ENCODE measurements at places on chromosomes 16 and 17. TPM values are rescaled to one million over a fixed set of nuclear protein-coding genes. Genes with fewer than 3 reads are reported as not detected.
A peak's percentile ranks its signal among the peaks of the same experiment; 100 is the strongest.

- no peaks in the 10 kb centered on the region for H3K4me1 ChIP-seq
- no peak overlapping the region for H3K4me3 ChIP-seq
- no peak overlapping the region for H3K27ac ChIP-seq
These were observed 79.0 kb upstream of the CDH11 start for GRCh38 chr16:65200857-65201256.

DNA sequence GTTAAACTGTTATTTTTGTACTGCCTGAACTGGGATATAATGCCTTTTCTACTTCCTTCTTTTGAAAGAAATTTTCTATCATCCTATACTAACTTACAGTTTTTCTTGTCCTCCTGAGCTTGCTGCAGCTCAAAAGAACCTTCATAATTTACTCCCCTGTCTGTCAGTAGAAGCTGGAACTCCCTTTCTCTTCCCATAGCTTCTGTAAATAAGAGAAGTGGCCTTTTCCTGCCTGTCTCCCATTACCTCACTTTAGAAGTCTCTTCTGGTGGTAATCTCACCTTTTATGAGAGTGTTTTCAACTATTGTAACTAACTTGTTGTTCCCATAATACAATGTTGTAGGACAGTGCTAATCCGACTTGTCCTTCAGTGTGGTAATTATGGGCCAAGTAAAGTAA is 246.7 kb upstream of the TBX2 start:
- DNase-seq: no peak
- peak overlapping the region; percentile 34 for H3K27ac ChIP-seq
- peaks cover 61% of the 10 kb centered on the region for H3K4me1 ChIP-seq
- H3K36me3 ChIP-seq: no peaks in the 10 kb centered on the region
- peaks cover 1% of the 10 kb centered on the region for H3K27me3 ChIP-seq

DNA sequence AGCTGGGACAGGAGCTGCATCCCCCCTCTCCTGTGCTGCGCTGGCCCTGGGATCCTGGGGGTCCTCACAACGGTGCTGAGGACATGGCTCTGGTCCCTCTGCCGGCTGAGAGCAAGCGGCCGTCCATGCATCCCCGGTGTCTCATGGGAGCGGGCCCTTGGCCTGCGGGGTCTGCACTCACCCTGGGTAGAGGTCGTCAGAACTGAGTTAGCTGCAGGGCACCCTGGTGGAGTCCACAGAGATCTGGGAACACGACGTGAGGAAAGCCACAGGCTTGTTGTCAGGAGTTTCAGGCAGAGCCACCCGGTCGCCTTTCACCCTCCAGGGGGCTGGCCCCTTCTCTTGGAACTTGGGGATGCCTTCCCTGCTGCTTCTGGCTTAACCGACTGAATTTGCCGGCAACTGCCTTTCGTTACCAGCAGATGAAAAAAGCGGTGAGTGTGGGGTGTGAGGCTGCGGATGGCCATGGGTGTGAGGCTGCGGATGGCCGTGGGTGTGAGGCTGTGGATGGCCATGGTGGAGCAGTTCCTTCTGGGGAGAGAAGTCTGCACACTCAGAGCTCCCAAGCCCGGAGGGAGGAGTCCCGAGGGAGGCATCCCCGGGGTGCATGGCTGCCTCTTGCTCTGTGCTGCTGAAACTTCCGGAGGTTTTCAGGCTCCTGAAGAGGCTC is 81.7 kb downstream of the LMF1 start:
- no peaks in the 10 kb centered on the region for H3K4me1 ChIP-seq
- DNase-seq: no peak
- peaks cover 7% of the 10 kb centered on the region for H3K27me3 ChIP-seq
- no peak overlapping the region for H3K27ac ChIP-seq
- no peak overlapping the region for H3K4me3 ChIP-seq

- H3K27ac ChIP-seq: no peak overlapping the region
- H3K27me3 ChIP-seq: peaks cover 9% of the 10 kb centered on the region
- H3K4me1 ChIP-seq: peaks cover 8% of the 10 kb centered on the region
These were observed 57.7 kb upstream of the RPL38 start for GRCh38 chr17:74145756-74146155.

DNA sequence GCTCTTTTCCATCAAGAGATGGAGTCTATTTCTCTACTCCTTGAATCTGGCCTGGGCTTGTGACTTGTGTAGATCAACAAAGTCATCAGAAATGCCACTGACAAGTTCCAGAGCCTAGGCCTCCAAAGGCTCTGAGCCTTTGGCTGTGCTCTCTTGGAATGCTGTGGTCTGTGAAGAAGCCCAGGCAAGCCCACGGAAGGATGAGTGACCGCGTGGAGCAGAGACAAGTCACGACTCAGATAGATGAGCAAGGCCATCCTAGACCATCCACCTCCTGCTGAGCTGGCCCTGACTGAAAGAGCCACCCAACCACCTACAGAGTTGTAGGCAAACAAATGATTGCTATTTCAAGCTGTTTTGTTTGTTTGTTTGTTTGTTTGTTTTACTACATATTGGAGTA is 11.6 kb upstream of the ICAM2 start:
- H3K4me3 ChIP-seq: no peak overlapping the region
- no peaks in the 10 kb centered on the region for H3K4me1 ChIP-seq
- no peaks in the 10 kb centered on the region for H3K36me3 ChIP-seq
- no peak overlapping the region for H3K27ac ChIP-seq
- no peaks in the 10 kb centered on the region for H3K27me3 ChIP-seq

- peaks cover 10% of the 10 kb centered on the region for H3K4me1 ChIP-seq
- H3K36me3 ChIP-seq: no peaks in the 10 kb centered on the region
- H3K4me3 ChIP-seq: no peak overlapping the region
- H3K27ac ChIP-seq: peak overlapping the region; percentile 33
These were observed 57.1 kb downstream of the SCNN1B start for GRCh38 chr16:23359092-23359760.

The ASB16 gene
- total RNA-seq: not detected

The CRYM gene
- 3.7 TPM for total RNA-seq

GRCh38 chr16:69476920-69477443 is 52.6 kb downstream of the CYB5B start:
- H3K36me3 ChIP-seq: no peaks in the 10 kb centered on the region
- peaks cover 2% of the 10 kb centered on the region for H3K27me3 ChIP-seq
- no peak overlapping the region for H3K27ac ChIP-seq
- no peak for DNase-seq
- peaks cover 18% of the 10 kb centered on the region for H3K4me1 ChIP-seq
- no peak overlapping the region for H3K4me3 ChIP-seq

- H3K4me1 ChIP-seq: no peaks in the 10 kb centered on the region
- H3K27ac ChIP-seq: no peak overlapping the region
- no peak overlapping the region for H3K4me3 ChIP-seq
- DNase-seq: no peak
These were observed 339.4 kb downstream of the CDH11 start for GRCh38 chr16:64782484-64782883.

DNA sequence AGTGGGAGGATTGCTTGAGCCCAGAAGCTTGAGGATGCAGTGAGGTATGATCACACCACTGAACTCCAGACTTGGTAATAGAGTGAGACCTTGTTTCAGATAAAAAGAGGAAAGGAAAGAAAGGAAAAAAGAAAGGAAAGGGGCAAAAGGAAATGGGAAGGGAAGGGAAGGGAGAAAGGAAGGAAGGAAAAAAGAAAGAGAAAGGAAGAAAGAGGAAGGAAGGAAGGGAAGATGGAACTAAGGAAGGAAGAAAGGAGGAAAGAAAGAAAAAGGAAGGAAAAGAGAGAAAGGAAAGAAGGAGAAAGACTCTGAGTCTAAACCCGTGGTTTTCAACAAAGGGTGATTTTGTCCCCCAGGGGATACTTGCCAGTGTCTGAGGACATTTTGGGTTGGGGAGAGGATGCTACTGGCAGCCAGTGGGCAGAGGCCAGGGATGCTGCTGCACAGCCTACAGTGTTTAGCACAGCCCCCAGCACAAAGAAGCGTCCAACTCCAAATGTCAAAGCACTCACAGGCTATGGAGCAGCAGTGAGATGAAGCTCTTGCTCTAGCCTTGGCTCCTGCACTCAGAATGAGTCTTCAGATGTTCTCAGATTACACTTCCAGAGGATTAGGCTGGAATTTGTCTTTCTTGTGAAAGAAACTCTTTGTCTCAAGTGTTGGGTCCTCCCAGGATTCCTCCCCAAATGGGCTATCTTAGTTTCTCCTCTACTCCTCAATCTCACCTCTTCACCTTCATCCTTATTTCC is 64.2 kb downstream of the BMERB1 start:
- peaks cover 3% of the 10 kb centered on the region for H3K4me1 ChIP-seq
- peaks cover 10% of the 10 kb centered on the region for H3K36me3 ChIP-seq
- no peak for DNase-seq
- H3K27ac ChIP-seq: peak overlapping the region; percentile 72
- H3K27me3 ChIP-seq: peaks cover 2% of the 10 kb centered on the region

- no peak for DNase-seq
- peaks cover 13% of the 10 kb centered on the region for H3K27me3 ChIP-seq
- peaks cover 4% of the 10 kb centered on the region for H3K36me3 ChIP-seq
- H3K27ac ChIP-seq: no peak overlapping the region
- no peak overlapping the region for H3K4me3 ChIP-seq
- H3K4me1 ChIP-seq: peaks cover 4% of the 10 kb centered on the region
These were observed 3.1 kb downstream of the ALOX15B start for GRCh38 chr17:8041979-8042378.

- peak overlapping the region; percentile 48 for H3K27ac ChIP-seq
- H3K4me3 ChIP-seq: no peak overlapping the region
- H3K27me3 ChIP-seq: peaks cover 18% of the 10 kb centered on the region
These were observed 3.4 kb upstream of the NAT9 start for GRCh38 chr17:74779501-74779900.

GRCh38 chr17:8320990-8321389 is 10.9 kb downstream of the ARHGEF15 start:
- peak overlapping the region; percentile 57 for H3K4me3 ChIP-seq
- no peak overlapping the region for H3K27ac ChIP-seq
- DNase-seq: no peak
- H3K36me3 ChIP-seq: peaks cover 44% of the 10 kb centered on the region
- H3K27me3 ChIP-seq: peaks cover 9% of the 10 kb centered on the region
- H3K4me1 ChIP-seq: peaks cover 27% of the 10 kb centered on the region

GRCh38 chr17:29616300-29617048 is 6.2 kb downstream of the CORO6 start:
- DNase-seq: no peak
- peak overlapping the region; percentile 74 for H3K4me3 ChIP-seq
- H3K27me3 ChIP-seq: peaks cover 26% of the 10 kb centered on the region
- H3K27ac ChIP-seq: no peak overlapping the region
- peaks cover 18% of the 10 kb centered on the region for H3K4me1 ChIP-seq

The CES3 gene
- 2.5 TPM for total RNA-seq

The C17orf50 gene
- 0.90 TPM for total RNA-seq

The RECQL5 gene
- 40.2 TPM for total RNA-seq

The SULT1A2 gene
- 2.8 TPM for total RNA-seq

The FOXC2 gene
- 16.3 TPM for total RNA-seq

The HBZ gene
- not detected for total RNA-seq

GRCh38 chr16:2682209-2683021 is at the start of gene KCTD5:
KCTD5 (plus strand) TSS chr16:2682523; CDS start chr16:2682549, 26 bp downstream.
- H3K27ac ChIP-seq: peak within 1 kb of the TSS; percentile 95
- H3K4me1 ChIP-seq: peaks cover 15% of the 10 kb centered on the region
- H3K4me3 ChIP-seq: peak within 1 kb of the TSS; percentile 96
- DNase-seq: peak; percentile 95
- H3K36me3 ChIP-seq: no peaks in the 10 kb centered on the region
- peaks cover 4% of the 10 kb centered on the region for H3K27me3 ChIP-seq

GRCh38 chr16:2985893-2986355 is 5.7 kb upstream of the PKMYT1 start:
- H3K27me3 ChIP-seq: peaks cover 7% of the 10 kb centered on the region
- H3K27ac ChIP-seq: no peak overlapping the region
- no peaks in the 10 kb centered on the region for H3K36me3 ChIP-seq
- H3K4me3 ChIP-seq: no peak overlapping the region
- peaks cover 12% of the 10 kb centered on the region for H3K4me1 ChIP-seq
- no peak for DNase-seq

DNA sequence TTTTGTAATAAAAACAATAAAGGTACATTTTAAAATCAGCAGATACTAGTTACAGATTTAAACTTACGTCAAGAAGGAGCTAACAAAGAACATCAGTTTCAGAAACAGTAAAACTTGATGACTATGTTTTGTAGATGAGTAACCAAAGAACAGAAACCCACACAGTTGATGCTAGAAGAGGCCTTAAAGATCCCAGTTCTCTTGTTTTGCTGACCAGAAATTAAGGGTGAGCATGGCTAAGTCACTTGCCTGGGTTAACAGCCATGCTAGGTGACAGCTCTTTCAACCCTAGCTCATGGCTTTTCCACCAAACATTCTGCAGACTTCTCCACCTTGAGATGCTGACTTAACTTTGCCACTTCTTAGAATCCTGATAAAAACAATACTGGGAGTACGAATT is 26.4 kb downstream of the STX8 start:
- no peaks in the 10 kb centered on the region for H3K36me3 ChIP-seq
- H3K27ac ChIP-seq: no peak overlapping the region

The NFE2L1 gene
- total RNA-seq: 243 TPM

- peaks cover 2% of the 10 kb centered on the region for H3K27me3 ChIP-seq
- peaks cover 12% of the 10 kb centered on the region for H3K4me1 ChIP-seq
- no peak for DNase-seq
- peaks cover 5% of the 10 kb centered on the region for H3K36me3 ChIP-seq
- H3K27ac ChIP-seq: no peak overlapping the region
These were observed 3.7 kb downstream of the MVD start for GRCh38 chr16:88659160-88659559.

GRCh38 chr16:3401719-3402397 is 843 bp downstream of the ZNF174 start:
- peaks cover 70% of the 10 kb centered on the region for H3K36me3 ChIP-seq
- peaks cover 16% of the 10 kb centered on the region for H3K4me1 ChIP-seq
- peak overlapping the region; percentile 97 for H3K4me3 ChIP-seq

The CDRT15L2 gene
- total RNA-seq: not detected

DNA sequence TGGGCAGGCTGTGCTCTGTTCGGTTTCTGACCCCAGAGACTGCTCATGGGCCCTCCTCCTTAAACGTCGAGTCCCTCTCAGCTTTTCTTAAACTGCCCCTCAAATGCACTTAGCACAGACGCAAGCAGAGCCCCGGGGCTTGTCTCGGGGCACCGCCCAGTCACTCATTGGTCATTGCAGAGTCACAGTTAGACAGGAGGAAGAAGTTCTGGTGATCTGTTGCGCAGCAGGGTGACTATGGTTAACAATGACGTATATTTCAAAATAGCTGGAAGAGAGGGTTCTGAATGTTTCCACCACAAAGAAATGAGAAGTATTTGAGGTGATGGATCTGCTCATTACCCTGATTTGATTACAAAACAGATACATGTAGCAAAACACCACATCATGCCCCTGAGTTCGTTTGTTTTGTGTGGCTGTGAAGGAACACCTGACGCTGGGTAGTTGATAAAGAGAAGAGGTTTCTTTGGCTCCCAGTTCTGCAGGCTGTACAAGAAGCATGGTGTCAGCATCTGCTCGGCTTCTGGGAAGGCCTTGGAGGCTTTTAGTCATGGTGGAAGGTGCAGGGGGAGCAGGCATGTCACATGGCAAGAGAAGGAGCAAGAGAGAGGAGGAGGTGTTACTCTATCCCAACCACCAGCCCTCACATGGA is 387.4 kb downstream of the CPPED1 start:
- no peak overlapping the region for H3K27ac ChIP-seq
- H3K4me3 ChIP-seq: no peak overlapping the region
- DNase-seq: no peak
- peaks cover 10% of the 10 kb centered on the region for H3K27me3 ChIP-seq

- H3K4me3 ChIP-seq: no peak overlapping the region
- no peaks in the 10 kb centered on the region for H3K27me3 ChIP-seq
- H3K27ac ChIP-seq: no peak overlapping the region
- no peaks in the 10 kb centered on the region for H3K36me3 ChIP-seq
- peaks cover 7% of the 10 kb centered on the region for H3K4me1 ChIP-seq
- DNase-seq: no peak
These were observed 64.9 kb upstream of the LRRC37A3 start for GRCh38 chr17:64984181-64984580.

- H3K4me1 ChIP-seq: peaks cover 9% of the 10 kb centered on the region
- H3K4me3 ChIP-seq: peak overlapping the region; percentile 28
- H3K27me3 ChIP-seq: peaks cover 7% of the 10 kb centered on the region
- no peak for DNase-seq
These were observed 20.0 kb upstream of the LRRC75A start for GRCh38 chr17:16512011-16512410.

The HES7 gene
- total RNA-seq: 3.3 TPM

The TEKT5 gene
- total RNA-seq: 0.64 TPM

Data from endothelial cell (in vitro differentiated cells).